NCI-H446 (cell line): ENCODE measurements at places on chromosomes 1 and 21.

GRCh38 chr1:16183765-16184556 is 28.1 kb upstream of the EPHA2 start:
- DNase-seq: no peak

GRCh38 chr21:45179568-45180245 is 105.3 kb downstream of the ADARB1 start:
- no peak for DNase-seq

- no peak for DNase-seq
These were observed 27.8 kb downstream of the DMAP1 start for GRCh38 chr1:44240802-44241671.

GRCh38 chr1:235239851-235240250 is 78.8 kb upstream of the RBM34 start:
- DNase-seq: no peak

DNA sequence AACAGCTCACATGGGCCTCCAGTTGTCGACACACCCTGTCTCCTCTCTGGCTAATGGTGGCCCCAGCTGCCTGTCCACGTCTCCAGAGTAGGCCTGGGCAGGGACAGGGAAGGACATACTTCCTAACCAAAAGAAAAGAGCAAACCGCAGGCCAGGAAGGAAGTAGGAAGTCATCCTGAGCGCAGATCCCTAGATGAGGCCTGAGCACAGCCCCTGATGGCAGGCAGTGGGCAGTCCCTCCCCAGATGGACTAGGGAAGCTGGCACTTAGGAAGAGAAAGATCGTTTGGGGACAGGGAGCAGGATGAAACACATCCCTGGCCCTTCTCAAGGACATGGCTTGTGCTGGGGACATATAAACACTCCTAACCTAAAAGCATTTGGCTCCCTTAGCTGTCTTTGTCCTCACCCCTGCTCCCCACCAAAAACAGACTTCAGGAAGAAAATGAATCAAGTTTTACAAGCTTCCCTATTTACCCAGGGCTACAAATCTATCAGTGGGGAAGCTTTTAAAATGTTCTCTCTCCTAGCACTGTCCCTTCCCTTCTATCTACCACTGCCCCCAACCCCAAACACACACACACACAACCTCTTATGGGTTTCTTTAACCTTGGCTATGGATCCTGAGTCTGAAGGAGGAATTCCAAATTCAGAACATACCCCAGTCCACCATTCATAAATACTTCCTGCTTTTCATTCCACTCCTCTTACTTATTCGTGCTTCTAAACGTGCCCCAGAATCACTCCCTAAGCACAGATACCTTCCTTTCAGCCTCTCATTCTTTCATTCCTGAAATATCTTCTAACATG is 21.1 kb downstream of the SSBP3 start:
- DNase-seq: no peak
